ENCODE measurements at places on chromosomes 4 and X. TPM values are rescaled to one million over a fixed set of nuclear protein-coding genes. Genes with fewer than 3 reads are reported as not detected.

Gene TEX13B
- total RNA-seq = not detected

Gene FRG2
- total RNA-seq = under 0.01 TPM

Gene STAP1
- not detected for total RNA-seq

Gene SHROOM2
- total RNA-seq = 3.7 TPM

Gene DRD5
- total RNA-seq = not detected

Gene RPL39
- total RNA-seq = 2,089 TPM

Gene SPANXD
- total RNA-seq = not detected

Gene ENOX2
- total RNA-seq = 14.2 TPM

Gene TCEAL1
- total RNA-seq = 16.0 TPM

Gene VMA21
- total RNA-seq = 32.7 TPM

Gene C4orf50
- not detected for total RNA-seq

Gene MXD4
- total RNA-seq = 79.3 TPM

Gene SCML2
- 2.5 TPM for total RNA-seq

Gene CDX4
- total RNA-seq = not detected

Measured in bladder microvascular endothelial cell (primary cell).